ENCODE measurements at places on chromosomes 3 and 15.

- DNase-seq: no peak
Observed at GRCh38 chr15:100759106-100759505, 120.5 kb upstream of the ALDH1A3 start.

DNA sequence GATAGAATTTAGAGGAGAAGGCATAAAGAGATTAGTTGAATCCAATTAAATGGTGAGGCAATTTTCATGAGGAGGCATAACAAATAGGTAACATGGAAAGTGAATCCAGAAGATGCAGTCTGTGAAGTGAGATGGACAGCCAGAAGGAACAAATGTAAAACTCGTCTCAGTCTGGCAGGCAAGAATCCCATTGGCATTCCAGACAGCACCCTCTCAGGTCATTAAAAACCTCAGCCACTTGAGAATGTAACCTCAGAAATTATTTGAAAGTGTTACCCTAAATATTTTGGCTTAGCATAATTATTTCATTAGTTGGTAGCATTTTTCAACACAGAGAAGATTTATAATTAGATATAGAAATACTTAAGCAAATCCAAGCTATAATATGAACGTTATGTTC is 342.3 kb downstream of the LRRC3B start:
- no peak for DNase-seq

- DNase-seq: no peak
Observed at GRCh38 chr3:134314588-134315285, 59.5 kb downstream of the AMOTL2 start.

- DNase-seq: no peak
Observed at GRCh38 chr15:83959477-83959876, 276.1 kb upstream of the GOLGA6L4 start.

GRCh38 chr3:66144568-66145407 is 76.0 kb upstream of the SLC25A26 start:
- DNase-seq: no peak

Measured in effector memory CD4-positive, alpha-beta T cell (primary cell).